Activated naive CD8-positive, alpha-beta T cell treated with anti-CD3 and anti-CD28 coated beads for 36 hours (primary cell): ENCODE measurements at places on chromosomes 12 and 14.

GRCh38 chr14:23555533-23555881 is 564 bp upstream of the THTPA start:
- DNase-seq, result no peak

- no peak for DNase-seq
Observed at GRCh38 chr12:108097160-108097911, 31.8 kb upstream of the WSCD2 start.

DNA sequence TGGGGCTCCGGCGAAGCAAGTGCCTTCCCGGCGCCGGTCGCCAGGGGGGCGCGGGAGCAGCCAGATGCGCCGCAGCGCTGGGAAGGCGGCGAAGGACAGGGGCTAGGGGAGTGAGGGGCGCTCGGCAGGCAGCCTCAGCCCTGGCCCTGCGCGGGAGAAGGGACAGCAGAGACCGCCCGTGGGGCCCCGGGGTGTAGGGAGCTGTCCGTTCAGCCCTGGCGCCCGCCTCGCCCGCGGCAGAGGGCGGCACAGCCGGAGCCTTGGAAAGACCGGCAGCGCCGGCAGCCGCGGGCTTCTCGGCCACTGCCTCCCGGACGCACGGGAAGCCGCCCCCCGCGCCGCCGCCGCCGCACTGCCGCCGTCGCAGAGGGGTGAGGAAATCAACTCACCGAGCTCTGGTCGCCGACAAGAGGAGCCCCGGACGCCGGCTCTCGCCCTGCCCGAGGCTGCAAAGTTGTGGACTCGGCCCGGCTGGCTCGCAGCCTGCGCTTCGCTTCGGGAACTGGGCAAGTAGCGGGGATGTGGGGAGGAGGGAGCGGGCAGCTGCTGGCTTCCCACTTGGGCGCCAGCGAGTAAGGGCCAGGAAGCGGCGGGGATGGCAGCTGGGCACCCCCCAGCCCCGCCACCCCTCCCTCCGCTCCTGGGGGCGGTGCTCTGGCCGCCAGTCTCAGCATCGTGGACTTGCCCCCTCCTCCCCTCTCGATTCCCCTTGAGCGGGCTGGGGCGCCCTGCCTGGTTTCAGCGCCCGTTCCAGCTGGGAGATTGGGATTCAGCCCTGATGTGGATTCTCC is at the start of gene ZDHHC22:
ZDHHC22 (minus strand) TSS at position 578 of the 791 bp plus-strand sequence. CDS start 2,053 bp downstream, outside the sequence.
- peak; percentile 48 for DNase-seq

- DNase-seq, result no peak
Observed at GRCh38 chr12:70255311-70255710, 12.1 kb downstream of the CNOT2 start.

- DNase-seq, result no peak
Observed at GRCh38 chr14:55710506-55711041, 130.6 kb downstream of the KTN1 start.

DNA sequence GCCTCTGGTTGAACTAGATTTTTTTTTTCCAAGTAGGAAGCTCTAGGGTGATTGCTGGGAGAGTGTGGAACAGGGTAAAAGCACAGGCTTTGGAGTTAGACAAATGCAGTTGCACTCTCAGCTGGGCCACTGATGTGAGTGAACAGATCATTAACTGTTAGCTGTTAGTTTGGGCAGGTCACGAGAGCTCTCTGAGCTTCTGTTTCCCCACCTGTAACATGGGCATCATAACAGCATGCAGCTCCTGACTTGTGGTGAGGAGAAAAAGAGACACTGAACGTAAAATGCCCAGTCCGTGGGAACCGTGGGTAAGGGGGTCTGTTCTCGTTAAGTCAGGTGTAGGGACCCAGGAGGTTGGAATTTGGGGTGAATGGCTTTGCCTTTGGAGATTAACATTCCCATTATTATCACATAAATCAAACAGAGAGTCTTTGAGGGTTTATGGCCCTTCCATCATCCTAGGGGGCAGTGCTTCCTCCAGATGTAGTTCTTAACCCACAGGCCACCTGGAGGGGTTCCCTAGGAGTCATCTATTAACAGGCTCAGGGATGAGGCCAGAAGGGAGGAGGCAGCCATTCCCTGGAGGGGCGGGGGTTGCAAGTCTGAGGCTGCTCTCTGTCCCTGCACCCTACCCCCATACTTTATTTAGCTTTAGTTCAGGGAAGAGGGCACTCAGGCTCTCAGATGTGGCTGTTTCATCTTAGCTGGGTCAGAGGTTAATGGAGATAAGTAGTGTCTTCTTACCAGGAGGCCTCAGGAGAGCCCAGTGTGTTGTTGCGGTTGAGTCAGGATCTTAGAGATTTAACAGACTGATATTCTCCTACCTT is 135.2 kb downstream of the DACT1 start:
- no peak for DNase-seq

- DNase-seq, result no peak
Observed at GRCh38 chr12:22631863-22632463, 7.0 kb downstream of the ETNK1 start.

DNA sequence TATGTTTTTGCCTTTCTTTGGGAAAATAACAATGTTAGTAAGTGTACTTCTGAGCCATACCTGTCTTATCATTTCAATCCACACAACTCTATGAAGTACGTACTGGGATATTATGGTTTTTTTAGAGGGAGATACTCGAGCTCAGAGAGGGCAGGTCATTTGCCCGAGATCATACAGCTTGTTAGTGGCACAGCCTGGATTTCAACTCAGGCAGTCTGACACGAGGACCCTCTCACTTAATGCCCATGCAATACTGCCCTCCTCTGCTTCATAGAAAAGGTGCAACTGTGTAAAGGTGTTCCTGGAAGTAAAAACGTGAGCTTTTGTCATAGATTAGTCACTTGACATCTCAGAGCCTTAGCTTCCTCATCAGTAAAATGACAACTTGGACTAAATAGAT is 128.0 kb downstream of the NDUFA12 start:
- DNase-seq, result peak; percentile 16

GRCh38 chr12:2648406-2648805 is 146.4 kb upstream of the FKBP4 start:
- no peak for DNase-seq

DNA sequence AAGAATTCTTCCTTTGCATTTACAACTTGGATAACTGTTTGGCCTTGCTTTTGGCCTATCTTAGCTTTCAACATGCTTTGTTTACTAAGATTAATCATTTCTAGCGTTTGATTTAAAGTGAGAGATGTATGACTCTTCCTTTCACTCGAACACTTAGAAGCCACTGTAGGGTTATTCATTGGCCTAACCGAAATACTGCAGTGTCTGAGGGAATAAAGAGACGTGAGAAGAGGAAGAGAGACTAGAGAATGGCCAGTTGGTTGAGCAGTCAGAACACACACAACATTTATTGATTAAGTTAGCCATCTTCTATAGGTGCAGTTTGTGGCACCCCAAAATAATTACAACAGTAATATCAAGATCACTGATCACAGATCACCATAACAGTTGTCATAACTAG is 62.3 kb upstream of the CCDC175 start:
- no peak for DNase-seq

- no peak for DNase-seq
Observed at GRCh38 chr12:104652358-104652757, 195.6 kb downstream of the CHST11 start.

GRCh38 chr12:128734371-128734770 is 89.4 kb downstream of the SLC15A4 start:
- DNase-seq, result no peak

GRCh38 chr12:121713257-121713777 is 765 bp downstream of the TMEM120B start:
- no peak for DNase-seq

GRCh38 chr14:30603402-30603801 is 18.7 kb upstream of the SCFD1 start:
- no peak for DNase-seq

DNA sequence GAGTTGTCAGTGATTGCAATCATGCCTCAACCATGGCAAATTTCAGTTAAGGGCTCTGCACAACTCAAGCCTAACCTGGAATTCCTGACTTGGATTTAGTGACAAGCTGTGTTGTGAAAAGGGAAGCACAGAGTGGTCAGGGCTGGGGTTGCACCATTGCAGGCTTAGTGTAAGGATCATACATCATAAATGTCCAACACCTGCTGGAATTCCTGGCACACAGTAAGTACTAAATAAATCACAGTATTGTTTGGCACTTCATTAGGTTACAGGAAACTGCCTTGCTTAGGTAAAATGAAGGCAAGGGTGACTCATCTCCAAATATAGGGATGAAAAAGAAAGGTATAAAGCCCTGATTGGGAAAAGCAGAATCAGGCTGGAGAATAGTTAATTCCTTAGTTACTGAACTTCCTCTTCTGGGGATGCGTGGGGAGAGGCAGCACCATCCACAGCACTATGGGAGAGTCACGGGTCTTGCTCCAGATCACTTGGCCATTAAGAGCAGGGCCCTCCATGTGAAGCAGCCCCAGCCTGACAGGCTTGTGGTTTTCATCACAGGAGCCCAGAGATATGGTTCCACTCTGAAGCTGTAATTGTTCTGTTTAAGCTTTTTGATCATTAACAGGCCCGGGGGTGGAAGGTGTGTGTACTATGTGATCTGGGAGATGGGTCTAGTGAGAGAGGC is 39.7 kb downstream of the SLC8A3 start:
- no peak for DNase-seq

GRCh38 chr12:30825341-30825740 is 70.6 kb upstream of the CAPRIN2 start:
- no peak for DNase-seq

DNA sequence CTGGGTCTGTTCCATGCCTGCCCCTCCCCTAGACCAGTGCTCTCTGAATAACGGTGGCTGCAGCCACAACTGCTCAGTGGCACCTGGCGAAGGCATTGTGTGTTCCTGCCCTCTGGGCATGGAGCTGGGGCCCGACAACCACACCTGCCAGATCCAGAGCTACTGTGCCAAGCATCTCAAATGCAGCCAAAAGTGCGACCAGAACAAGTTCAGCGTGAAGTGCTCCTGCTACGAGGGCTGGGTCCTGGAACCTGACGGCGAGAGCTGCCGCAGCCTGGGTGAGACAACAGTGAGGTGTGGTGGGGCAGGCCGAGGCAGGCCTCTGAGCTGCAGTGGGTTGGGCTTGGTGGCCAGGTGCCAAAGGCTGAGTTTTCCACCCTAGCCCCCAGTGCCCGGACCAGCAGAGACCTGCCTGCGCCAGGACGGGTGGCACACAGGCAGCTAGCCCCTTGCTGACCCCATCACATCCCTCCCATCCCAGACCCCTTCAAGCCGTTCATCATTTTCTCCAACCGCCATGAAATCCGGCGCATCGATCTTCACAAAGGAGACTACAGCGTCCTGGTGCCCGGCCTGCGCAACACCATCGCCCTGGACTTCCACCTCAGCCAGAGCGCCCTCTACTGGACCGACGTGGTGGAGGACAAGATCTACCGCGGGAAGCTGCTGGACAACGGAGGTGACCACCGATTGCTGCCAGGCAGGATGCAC is 28.2 kb upstream of the LRP1-AS start:
- peak; percentile 41 for DNase-seq

- no peak for DNase-seq
Observed at GRCh38 chr12:31259136-31259886, 66.6 kb downstream of the SINHCAF start.

GRCh38 chr12:66620688-66621087 is 58.2 kb downstream of the GRIP1 start:
- no peak for DNase-seq
